ENCODE measurements at places on chromosomes 12 and 14. TPM values are rescaled to one million over a fixed set of nuclear protein-coding genes. Genes with fewer than 3 reads are reported as not detected.

CCDC88C gene
- total RNA-seq: 22.4 TPM

LRP1-AS gene
- total RNA-seq: not detected

FAM186B gene
- 0.41 TPM for total RNA-seq

CIROP gene
- total RNA-seq: not detected

INHBE gene
- total RNA-seq: not detected

MOK gene
- 26.5 TPM for total RNA-seq

CLEC7A gene
- total RNA-seq: 2.0 TPM

PROX2 gene
- not detected for total RNA-seq

Data from frontal cortex (tissue), 4 donors.